ENCODE measurements at places on chromosomes 5 and 9.

GRCh38 chr9:83322438-83322837, 215.8 kb downstream of the FRMD3 start:
- DNase-seq: no peak

DNA sequence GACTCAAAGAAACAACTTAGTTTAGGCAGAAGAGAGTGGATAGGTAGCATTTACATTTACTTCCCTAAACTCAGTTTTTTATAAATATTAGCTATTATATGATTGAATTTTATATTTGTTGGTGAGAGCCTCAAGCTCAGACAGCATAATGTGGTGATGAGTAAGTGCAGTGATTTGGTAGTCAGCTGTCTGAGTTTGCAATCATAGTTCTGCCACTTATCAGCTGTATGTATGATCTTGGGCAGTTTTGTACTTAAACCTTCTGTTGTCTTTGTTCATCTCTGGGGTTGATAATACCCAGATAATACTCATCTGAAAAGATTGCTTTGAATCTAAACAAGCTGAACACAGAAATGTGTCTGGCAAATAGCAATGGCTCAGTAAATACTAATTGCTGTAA, 108.8 kb downstream of the ANXA1 start:
- no peak for DNase-seq

DNA sequence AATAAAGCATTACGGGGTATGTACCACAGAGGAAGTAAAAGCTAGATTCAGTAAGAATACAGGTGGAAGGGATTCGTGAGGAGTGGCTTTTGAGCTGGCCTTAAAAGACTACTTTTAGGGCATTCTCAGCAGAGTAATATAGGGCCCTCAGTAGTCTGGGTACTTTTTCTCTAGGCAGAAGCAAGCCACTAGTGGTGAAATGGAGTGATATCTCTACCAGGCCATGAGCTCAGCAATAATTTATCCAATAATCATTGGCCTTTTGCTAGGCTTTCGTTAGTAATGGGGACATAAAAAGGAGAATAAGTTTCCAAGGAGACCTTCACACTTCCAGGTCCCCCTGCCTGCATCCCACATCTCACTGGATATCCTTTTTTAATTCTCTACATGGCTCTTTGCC, 1.7 kb downstream of the POLR3G start:
- no peak for DNase-seq

GRCh38 chr5:35417040-35417439, 186.8 kb upstream of the PRLR start:
- no peak for DNase-seq

GRCh38 chr5:95048628-95049027, 236.3 kb downstream of the MCTP1 start:
- DNase-seq: no peak
